ENCODE measurements at places on chromosomes 12 and 14. TPM values are rescaled to one million over a fixed set of nuclear protein-coding genes. Genes with fewer than 3 reads are reported as not detected.

Gene PTPRQ
- not detected for total RNA-seq

Gene TAS2R20
- 0.81 TPM for total RNA-seq

Gene WNT1
- not detected for total RNA-seq

Gene AICDA
- total RNA-seq: not detected

Gene KLHL33
- 0.54 TPM for total RNA-seq

Gene CIDEB
- 12.1 TPM for total RNA-seq

Gene FOXN4
- total RNA-seq: not detected

Gene KRT7
- 3.1 TPM for total RNA-seq

Gene PLEKHD1
- not detected for total RNA-seq

Gene SLC5A8
- not detected for total RNA-seq

Gene RPGRIP1
- total RNA-seq: not detected

Gene PLXNC1
- total RNA-seq: 9.5 TPM

GRCh38 chr12:56898938-56899337 is 35.3 kb downstream of the SDR9C7 start:
- no peak for DNase-seq

GRCh38 chr14:51507511-51507905 is 144.2 kb upstream of the FRMD6 start:
- DNase-seq: no peak

DNA sequence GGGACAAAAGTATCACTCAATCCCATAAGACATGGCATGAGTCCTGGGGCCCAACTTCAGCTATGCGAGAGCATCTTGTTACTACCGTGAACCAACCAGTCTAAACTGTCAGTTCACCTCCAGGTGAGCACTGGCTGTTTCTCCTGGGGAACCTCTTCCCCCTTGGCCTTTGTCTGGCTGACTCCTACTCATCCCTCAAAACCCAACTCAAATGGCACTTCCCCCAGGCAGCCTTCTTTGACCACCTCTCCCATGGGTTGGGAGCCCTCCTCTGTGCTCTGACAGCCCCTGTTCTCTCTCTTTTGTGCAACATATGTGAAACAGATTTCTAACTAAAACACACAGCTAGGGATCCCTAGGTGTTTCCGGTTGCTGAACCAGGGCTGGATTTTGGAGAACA is 37.7 kb downstream of the FOXN4 start:
- no peak for DNase-seq

DNA sequence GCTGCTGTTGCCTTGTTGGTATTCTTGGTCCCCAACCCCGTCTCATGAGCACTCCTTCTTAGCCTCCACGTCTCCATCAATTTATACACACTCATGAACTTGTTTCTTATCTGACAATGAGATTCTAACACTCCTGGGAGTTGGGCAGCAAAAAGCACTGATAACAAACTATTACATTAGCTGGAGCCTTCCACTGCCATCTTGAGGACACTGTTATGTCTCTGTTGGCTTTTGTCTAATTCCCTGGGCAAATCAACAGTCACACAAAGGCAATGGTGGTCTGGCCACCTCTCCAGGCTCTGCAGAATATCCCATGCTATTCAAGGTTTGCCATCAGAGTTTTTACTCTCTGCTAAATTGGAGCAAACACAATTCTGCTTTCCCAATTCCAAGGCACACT is 117.8 kb upstream of the COCH start:
- DNase-seq: no peak

DNA sequence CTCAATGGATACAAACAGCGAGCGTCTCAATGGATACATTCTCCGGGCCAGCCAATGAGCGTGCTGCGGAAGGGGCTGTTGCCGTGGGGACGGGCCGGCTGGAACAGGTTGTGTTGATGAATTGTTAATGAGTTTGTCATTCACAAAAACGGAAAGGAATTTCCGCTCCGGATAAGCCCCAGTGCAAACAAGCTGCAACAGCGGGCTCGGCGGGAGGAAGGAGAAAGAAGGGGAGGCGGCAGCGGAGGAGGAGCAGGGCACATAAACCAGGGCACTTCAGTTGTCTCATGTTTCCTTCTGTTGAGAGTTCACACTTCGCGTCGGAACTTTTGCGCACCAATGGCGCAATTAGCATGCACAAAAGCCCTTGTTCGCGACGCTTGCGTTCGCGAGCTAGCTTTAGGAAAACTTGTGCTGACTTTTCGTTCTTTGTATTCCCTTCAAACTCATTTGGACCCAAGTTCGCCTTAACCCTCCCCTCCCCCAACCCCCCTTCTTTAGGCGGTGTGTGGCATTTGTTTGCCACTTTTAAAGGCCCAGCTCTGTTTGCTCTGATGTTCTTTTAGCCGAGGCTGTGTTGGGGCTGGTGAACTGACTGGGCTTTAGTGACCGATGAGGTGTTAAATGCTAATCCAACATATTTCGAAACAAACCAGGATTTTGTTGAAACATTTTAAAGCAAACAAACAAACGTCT is at the start of gene DUSP6:
Gene DUSP6 (minus strand): TSS at position 10 of the 696 bp plus-strand sequence. CDS start 462 bp downstream, outside the sequence.
- DNase-seq: peak; percentile 95

DNA sequence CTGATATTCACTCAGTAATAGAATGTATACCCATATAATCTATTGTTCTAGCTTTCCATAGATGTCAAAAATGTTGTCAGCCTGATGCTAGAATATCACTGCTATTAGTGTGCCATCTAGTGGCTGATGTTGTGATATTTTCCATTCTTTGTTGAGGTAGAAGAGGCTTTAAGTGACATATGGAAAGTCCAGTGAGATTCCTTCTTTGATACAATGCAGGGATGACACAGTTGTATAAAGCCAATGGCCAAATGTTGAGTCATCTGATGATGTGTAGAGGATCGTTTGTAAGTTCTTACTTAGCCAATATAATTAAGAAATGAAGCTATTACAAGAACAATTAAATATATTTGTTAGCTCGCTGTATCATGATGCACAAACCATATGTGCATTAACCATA is 58.1 kb upstream of the PCED1B start:
- peak; percentile 16 for DNase-seq

DNA sequence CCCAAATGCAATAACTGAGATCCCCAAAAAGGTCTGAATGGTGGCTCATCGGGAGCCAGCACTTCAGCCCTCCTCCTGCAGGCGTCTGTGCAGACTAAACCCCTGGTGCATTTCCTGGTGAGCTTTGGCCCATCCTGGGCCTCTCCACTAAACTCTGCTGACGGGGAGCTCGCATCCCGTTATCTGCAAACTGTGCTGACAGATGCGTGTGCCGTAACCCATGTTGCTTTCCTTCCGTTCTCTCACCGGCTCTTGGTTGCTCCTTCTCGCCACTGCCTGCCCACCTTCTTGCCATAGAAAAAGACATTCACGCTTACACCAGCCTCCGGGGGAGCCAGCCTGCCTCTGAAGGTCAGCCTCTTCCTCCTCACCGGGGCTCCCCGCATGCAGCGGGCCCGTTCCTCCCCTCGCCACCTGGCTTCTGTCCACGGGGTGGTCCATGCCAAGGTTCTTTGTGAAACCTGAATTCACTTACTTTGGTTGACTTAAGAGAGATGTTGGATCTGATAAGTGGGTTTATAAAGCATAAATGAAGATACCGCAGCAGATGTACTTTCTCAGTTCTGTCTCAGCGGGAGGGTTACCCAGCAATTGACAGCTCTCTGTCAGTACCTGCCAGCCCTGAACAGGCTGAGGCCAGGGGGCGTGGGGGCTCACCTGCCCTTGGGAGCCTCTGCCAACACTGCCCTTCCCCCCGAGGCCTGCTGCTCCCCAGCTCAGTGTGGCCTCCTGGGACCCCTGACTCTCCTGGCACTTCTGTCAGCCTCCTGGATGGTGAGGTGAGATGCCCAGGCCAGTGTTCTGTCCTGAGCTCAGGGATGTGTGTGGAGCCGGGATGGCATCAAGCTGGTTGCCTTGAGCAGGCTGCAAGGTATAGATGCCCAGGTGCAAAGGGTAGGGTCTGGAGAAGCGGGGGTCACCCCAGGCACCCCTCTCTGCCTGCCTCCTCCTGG is 14.2 kb downstream of the ZFYVE21 start:
- DNase-seq: no peak

DNA sequence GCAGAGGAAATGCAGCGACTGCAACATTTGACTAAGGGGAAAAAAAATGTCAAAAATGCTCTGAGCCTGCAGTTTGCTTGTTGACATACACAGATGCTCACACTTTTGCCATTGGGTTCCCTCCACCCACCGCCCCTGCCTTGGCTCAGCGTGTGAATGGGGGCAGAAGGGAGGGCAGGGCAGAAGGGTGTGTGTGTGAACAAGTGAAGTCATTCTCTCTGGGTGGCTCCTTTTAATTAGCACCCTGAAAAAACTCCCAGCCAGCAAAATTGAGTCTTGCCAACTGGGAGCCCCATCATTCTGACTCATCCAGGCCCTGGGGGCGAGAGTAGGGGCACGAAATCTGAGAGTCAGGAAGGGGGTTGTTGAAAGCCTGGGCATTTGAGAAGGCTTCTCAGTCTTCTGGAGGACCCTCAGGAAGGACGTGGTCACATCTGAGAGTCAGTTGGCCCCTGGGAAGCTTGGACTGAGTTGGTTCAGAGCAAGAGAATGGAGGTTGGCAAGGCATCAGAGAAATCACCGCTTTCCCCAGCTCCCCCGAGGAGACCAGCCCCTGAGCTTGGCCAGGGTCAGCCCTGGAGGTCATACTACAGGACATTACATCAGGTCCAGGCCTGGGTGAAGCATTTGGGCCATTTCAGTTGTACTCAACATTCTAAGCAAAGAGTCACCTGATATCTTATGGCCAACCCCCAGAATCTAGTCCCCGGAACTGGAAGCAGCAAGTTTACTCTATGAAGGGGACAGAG is 22.7 kb upstream of the KRT78 start:
- DNase-seq: no peak

DNA sequence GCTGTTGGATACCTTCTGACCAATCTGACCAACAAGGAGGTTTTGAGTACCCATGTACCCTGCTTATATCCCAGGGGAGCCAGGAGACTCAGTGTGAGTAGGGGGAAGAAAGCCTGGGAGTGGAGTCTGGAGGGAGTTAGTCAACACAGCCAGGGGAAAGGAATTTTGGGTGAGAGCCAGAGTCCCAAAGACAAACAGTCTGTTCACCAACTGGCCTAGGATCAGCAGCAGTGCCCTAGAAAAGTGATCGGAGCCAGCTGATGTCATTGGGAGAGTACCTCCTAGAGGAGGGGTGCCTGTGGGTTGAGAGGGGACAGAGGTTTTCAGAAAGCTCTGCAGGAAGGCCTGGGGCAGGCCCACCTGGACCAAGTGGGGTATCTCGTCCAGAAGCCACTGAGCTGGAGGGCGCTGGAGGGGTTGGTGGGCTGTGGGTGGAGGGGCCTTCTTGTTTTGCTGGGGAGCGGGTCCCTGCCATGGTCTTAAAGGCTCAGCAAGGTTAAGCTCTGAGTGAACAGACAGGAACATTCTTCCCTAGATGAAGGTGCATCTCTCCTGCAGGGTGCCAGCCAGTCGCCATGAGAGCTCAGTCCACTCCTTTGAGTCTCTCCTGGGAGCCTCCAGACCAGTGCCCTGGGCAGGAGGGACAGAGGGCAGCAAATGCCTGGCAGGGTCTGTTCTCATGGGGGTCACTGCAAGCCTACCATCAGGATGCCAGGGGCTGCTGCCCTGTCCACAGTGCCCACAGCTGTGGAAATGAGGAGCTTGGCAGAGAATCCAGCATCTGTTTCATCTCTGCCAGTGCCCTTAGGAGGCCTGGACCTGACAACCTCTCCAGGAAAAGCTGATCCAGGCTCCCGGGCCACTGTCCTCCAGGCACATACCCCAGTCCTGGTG is 63.6 kb downstream of the CHGA start:
- DNase-seq: no peak

GRCh38 chr14:105746124-105746514 is 219.7 kb downstream of the TMEM121 start:
- DNase-seq: no peak

DNA sequence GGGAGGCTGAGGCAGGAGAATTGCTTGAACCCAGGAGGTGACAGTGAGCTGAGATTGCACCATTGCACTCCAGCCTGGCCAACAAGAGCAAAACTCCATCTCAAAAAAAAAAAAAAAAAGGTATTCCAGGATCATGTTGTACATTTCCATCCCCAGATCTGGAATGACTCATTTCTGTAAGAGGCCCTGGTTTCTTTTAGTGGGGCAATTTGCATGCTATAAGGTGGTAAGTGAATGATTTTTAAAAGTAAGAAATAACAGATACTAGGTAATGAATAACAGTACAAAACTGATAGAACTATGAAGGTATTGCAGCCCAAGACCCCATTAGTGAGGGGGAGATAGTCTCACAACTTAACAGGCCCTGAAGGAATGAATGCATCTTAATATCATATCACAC is 17.7 kb upstream of the ADCK1 start:
- no peak for DNase-seq

- DNase-seq: peak; percentile 75
These were observed 9.9 kb downstream of the PMEL start for GRCh38 chr12:55955800-55956508.

- DNase-seq: no peak
These were observed 1.5 kb upstream of the STRAP start for GRCh38 chr12:15880721-15881120.

- no peak for DNase-seq
These were observed 11.4 kb downstream of the AKT1 start for GRCh38 chr14:104784218-104784568.

GRCh38 chr14:51482102-51482501 is 169.6 kb upstream of the FRMD6 start:
- no peak for DNase-seq

- DNase-seq: no peak
These were observed 10.4 kb downstream of the R3HDM2 start for GRCh38 chr12:57420482-57420881.

GRCh38 chr12:63828867-63829266 is 15.6 kb upstream of the SRGAP1 start:
- DNase-seq: no peak

DNA sequence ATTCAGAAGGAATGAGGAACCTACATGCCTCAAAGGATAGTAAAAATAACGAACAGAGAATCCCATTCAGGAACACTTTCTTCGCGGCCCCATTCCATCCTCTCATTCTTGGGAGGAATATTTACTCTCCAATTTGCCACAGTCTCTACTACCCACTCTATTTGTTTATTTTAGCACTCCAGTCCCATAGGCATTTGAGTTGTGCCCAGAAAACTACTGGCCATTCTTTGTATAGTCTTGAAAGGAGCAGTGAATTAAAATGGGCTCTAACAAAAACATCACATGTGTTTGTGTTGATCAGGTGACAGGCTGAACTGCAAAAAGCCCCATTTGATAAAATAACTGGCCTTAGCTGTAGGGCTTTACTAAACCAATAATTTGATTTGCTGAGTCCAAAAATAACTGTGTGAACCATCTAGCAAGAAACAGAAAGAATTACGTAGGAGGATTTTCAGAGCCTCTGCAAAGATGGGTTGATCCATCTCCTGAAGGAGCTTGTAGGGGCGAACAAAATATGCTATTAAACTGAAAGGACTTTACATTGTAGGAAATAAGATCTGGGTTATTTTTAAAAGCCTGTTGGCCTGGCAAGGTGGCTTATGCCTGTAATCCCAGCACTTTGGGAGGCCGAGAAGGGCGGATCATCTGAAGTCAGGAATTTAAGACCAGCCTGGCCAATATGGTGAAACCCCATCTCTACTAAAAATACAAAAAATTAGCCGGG is 142.3 kb upstream of the CPNE8 start:
- DNase-seq: no peak

GRCh38 chr14:35244542-35244941 is 47.6 kb upstream of the PSMA6 start:
- DNase-seq: no peak

Data from activated CD8-positive, alpha-beta T cell treated with anti-CD3 and anti-CD28 coated beads for 36 hours (primary cell).